ENCODE measurements at places on chromosomes 11 and 22.

- DNase-seq = no peak
Measured at GRCh38 chr11:32121012-32121411, 30.1 kb downstream of the RCN1 start.

GRCh38 chr11:61975638-61976419 lies 8.4 kb upstream of the FTH1 start:
- no peak for DNase-seq

DNA sequence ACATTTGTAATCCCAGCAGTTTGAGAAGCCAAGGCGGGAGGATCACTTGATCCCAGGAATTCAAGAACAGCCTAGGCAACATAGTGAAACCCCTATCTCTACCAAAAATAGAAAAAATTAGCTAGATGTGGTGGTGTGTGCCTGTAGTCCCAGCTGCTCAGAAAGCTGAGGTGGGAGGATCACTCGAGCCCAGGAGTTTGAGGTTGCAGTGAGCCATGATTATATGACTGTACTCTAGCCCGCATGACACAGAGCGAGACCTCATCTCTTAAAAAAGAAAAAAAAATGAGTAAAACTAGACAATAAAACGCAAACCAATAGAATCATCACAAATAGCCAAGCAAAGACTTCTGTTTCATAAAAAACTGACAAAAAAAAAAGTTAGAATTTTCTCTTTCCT lies 21.8 kb downstream of the NUCB2 start:
- DNase-seq = no peak

- DNase-seq = no peak
Measured at GRCh38 chr11:105612771-105613170, 2.9 kb downstream of the GRIA4 start.

GRCh38 chr11:122681735-122682134 lies 26.2 kb downstream of the UBASH3B start:
- DNase-seq = no peak

DNA sequence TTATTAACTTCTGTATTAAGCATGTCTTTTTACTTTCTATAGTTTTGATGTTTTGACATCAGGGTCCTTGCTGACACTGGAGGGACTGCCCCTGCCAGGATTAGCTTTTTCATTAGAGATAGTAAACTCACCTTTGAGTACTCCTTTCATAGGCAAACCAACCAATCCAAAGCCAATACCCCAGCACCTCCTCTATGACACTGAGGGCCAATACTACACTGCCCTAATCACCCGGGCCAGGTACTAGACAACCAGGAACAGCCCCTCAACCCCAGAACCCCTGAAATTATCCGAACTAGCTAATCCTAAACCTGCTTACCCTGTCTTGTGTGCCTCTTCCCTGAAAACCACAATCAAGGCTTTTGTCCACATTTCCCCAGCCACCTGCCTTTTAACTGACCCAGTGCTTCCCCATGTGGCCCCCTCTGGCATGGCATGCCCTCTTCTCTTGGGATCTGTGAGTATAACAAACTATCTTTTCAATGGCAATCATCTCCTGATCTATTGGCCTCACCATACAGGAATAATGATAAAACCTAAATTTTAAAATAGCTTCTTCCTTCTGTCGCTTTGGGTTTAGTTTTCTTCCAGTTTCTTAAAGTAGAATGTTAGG lies 31.2 kb downstream of the RAB6A start:
- peak; percentile 42 for DNase-seq

GRCh38 chr11:105334025-105334714 lies 194.6 kb upstream of the CARD18 start:
- DNase-seq = no peak
